HCT116 (cell line): ENCODE measurements at places on chromosomes 3 and 15. TPM values are rescaled to one million over a fixed set of nuclear protein-coding genes. Genes with fewer than 3 reads are reported as not detected.

DNA sequence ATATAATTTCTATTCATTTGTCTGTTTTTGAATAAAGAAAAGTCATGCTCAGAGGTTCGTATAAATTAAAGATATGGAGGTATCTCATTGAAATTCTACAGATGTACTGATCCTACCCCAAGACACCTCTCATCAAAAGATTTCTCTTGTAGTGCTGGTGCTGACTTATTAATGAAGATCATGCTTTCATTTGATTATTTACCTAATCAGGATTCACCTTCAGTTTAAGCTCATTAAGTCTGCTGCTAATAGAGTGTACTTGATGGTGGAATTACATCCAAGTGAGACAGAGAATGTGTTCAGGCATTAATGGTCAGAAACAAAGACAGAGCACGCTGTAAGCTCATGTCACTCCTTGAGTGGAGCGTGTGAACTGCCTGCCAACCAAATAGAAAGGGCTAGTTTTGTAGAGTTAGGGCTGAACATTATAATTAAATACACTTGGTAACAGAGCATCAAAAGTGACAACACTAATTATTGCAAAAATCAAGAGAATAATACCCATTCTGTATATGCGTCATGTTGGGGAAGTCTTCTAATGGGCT, 45.5 kb downstream of the KBTBD12 start:
- DNase-seq, result no peak

GRCh38 chr3:195543500-195544229, 540 bp upstream of the PPP1R2 start:
- DNase-seq, result no peak

GRCh38 chr3:156017352-156018030, 102.9 kb upstream of the KCNAB1 start:
- DNase-seq, result no peak

DNA sequence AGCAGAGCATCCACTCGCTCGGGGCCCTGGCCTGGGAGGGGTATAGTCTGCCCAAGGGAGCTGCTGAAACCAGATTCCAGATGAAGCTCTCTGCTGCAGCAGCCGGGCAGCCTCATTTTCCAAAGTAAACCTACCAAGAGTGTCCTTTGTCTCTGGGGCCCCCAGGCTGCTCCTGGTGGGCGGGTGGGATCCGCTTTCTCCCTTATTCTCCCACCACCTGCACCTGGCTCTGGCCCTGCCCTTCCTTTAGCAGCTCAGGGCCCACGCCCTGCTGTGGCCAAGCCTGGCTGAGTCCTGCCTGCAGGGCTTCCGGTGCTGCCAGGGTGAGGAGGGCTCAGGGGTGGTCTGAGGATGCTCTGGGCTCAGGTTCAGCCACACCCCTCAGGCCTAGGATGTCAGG, 13.0 kb downstream of the SCN5A start:
- no peak for DNase-seq

DNA sequence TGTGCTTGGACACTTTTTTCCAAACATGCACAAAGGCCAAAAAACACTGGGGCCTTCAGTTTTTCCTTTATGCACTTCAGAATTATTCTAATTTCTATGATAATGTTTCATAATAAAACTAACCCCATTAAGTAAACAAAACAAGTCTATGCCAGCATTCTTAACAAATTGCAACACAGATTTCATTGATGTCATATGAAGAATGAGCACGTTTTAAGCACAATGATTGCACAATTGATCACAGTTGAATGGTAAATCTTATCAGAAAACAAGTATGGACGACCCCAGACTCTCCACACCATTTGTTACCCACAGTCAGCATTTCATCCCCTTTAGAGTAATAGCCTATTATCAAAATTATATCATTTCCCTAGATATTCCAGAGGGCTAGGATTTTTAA, 46.7 kb upstream of the PROK2 start:
- no peak for DNase-seq

- DNase-seq, result no peak
Measured at GRCh38 chr3:167057581-167057980, 322.5 kb downstream of the ZBBX start.

- no peak for DNase-seq
Measured at GRCh38 chr15:61702224-61703020, 357.8 kb downstream of the VPS13C start.

- DNase-seq, result no peak
Measured at GRCh38 chr3:28334552-28334951, 14.0 kb upstream of the ZCWPW2 start.

- DNase-seq, result no peak
Measured at GRCh38 chr15:75842722-75843677, at the start of gene UBE2Q2. Gene UBE2Q2, plus strand, starts transcription at chr15:75843447. Its CDS starts 220 bp downstream, at chr15:75843667.

- no peak for DNase-seq
Measured at GRCh38 chr15:22904736-22905135, 66.3 kb downstream of the NIPA2 start.

- no peak for DNase-seq
Measured at GRCh38 chr3:116470605-116471197, 25.4 kb upstream of the LSAMP start.

- DNase-seq, result no peak
Measured at GRCh38 chr3:184558726-184559125, 2.9 kb upstream of the EPHB3 start.

DNA sequence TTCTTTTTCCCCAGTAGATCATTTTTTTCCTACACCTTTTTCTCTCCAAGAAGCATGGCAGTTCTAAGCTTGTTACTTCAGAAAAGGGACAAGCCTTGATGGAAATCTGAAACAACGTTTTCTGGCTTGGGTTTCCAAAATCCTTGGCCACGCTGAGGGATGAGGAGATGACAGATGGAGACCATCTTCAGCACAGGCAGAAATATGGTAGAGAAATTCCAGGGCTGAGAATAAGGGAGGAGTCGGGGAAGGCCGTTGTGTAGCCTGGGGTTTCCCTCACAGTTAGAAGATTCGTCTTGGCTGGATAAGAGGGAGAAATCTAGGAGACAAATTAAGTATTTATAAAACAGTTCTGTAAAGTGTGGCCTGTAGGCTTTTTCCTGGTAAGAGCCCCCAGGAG, 33.9 kb upstream of the STT3B start:
- DNase-seq, result no peak

MKRN3 gene
- total RNA-seq, result 10.1 TPM

CELF6 gene
- total RNA-seq, result 0.52 TPM

GAP43 gene
- not detected for total RNA-seq

CLDN1 gene
- 0.20 TPM for total RNA-seq

SAMD7 gene
- total RNA-seq, result not detected

SLC12A8 gene
- total RNA-seq, result 19.9 TPM

CTXN2 gene
- total RNA-seq, result not detected
